ENCODE measurements at places on chromosomes 7 and 10.

DNA sequence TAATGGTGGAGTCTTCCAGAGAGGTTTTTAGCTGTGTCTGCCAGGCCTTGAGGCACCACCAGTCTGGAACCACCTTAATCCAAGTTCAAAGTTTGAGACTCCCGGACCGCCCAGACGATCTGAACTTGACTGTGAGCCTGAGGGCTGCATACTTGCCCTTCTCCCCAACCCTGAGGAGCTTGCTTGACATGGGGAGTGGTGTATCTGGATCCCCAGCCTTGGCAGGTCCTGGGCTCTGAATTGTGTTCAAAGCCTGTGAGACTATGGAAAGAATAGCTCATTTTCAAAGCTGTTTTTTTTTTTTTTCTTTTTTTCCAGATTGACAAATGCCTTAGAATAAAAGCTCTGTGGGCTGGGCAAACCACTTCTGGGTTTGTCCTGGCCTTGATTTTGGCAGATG is 22.3 kb upstream of the CAMK1D start:
- ATAC-seq, result no peak

- peak; percentile 94 for ATAC-seq
Observed at GRCh38 chr10:68666280-68666760, 54.7 kb upstream of the CCAR1 start.

DNA sequence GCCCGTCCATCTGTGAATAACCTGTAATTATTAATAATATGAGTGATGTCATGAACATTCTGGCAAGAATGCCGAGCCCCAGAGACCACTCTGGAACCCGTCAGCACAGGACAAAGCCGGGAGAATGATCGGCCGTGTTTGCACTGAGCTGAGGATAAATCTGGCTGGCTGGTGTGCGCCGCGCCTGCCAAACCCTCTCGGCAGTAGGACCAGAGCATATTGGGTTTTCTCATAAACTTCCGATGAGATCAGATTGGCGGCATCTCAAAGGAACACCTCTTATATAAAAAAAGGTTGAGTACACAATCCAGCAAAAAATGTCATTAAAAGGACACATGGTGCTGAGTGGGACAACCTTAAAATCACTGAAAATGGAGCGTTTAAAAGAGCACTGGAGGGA is 296.0 kb upstream of the MKI67 start:
- ATAC-seq, result no peak

- ATAC-seq, result no peak
Observed at GRCh38 chr10:21020545-21020944, 123.4 kb upstream of the NEBL start.

- ATAC-seq, result no peak
Observed at GRCh38 chr10:128161031-128161430, 34.8 kb upstream of the MKI67 start.

DNA sequence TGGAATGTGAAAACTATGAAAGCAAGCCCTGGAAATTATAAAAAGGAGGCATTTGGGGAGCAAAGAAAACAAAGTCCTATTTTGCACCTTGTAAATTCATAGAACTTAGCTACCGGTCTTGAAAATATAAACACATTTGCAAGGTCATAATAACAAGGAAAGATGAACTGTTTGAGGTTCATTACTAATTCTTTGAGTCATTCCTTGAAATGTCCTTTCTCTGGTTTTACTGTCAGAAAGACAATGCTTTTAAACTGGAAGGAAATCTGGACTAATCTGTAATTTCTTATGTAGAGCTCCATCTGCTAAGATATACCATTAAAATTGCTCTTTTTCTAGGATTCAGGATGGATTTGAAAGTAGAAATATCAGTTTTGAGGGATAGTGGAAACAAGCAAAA is 1.4 kb downstream of the ERLIN1 start:
- no peak for ATAC-seq

- ATAC-seq, result no peak
Observed at GRCh38 chr10:127318396-127318795, 122.0 kb upstream of the INSYN2A start.

DNA sequence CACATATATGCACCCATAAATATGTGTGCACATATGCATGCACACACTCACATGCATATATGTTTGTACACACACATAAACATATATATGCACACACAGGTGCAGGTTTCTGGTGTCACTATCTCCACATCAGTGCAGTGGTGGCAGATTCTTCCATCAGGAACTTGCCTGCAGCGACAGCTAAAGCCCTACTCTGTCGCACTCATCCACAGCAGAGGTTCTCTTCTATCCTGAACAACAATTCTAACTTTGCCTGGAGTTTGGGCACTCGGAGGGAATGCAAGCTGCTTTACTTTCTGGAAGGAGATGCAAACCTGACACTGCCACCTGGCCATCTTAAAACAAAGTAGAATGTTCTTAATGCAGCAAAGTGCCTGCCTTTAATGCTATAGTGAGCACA is 745.8 kb downstream of the GRID1 start:
- no peak for ATAC-seq

DNA sequence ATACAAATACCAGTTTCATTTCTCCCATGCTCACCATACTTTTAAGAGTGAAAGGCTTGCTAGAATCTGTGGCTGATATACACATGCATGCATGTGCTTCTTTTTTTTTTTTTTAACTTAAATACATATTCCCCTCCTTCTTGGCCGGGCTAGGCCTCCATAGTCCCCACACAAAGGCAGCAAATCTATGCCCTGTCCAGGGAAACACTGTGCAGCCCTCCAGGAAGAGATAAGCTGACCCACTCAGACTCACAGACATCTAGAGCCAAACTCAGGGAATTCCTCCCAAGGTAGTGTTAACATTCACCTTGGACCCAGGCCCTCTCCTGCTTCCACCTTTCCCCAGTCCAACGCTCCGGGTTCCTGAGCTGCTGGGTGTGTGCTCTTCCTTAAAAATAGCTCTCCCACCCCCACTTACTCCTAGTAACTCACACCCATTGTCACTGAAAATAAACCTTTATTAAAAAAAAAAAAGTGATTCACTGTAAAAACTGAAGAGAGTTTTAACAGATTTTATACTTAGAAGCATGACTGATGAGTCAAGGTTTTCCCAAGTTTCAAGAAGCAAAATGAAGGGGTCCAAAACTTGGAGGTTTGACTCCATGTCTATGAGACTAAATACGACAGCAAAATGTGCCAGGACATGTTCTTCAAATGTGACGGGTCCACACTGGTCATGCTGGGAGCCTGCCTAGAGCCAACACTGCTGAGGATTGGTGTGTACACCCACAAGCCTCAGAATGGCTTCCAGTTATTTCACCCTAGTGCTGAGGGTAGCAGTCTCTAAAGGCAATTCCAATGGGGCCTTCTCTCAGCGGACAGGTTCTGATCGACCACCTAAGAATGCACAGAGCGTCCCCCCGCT is 159.5 kb downstream of the GLI3 start:
- no peak for ATAC-seq

DNA sequence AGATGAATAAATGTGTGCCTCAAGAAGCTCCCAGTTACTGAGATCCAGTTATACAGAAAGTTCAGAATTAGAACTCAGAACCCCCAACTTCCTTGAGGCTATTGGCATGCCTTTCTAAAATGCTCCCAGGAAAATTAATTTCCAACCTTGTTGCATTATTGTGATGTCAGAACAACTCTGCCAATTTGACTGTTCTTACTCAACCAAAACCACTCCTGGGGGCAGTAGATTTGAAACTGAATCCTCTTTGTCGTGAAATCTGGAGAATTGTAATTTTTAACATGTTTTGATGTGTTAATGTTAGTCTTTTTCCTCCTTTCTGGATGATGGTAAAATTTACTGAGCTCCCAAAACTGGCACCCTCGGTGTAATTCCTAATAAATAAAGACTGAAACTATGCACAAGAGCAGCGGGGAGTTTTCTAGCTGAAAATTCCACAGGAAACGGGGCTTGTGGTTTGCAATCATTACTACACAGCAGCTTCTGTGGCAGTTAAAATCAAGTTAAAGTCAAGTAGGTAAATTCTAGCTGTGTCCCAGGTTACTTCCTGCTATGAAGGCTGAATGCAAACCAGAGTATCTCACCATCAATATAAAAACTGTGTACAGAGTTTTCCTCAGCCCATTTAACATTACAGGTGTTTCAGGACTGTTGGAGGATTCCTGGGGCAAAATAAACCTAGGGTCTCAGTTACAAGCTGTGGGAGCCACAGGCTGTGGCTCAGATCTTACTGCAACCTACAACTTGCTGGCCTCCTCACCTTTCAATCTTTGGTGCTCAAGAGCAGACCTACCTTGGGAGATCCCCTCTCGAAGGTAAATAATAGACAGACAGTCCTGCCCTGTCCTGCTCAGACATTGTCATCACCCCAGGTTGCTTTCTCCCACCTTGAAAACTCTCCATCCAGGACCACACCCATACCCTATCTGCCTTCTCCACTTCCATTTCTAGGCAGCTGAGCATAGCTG is 156.3 kb upstream of the KMT2E start:
- no peak for ATAC-seq

- ATAC-seq, result peak; percentile 89
Observed at GRCh38 chr10:13338390-13339110, 9.5 kb downstream of the SEPHS1 start.

DNA sequence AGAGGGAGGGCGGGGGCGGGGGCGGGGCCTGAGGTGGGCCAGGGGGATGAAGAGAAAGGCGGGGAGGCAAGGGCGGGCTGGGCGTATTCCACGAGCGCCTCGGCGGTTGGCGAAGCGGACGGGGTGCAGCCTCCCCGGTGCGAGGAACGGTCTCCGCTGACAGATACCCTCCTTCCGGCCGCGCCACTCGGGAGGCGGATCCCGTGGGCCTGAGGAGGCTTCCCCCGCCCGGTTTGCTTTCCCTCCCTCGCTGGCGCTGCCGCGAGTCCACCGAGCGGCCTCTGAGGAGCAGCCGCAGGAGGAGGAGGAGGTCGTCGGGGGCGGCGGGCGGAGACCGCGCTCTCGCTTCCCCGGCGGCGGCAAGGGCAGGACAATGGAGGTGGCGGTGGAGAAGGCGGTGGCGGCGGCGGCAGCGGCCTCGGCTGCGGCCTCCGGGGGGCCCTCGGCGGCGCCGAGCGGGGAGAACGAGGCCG is at the start of gene TRIM24:
TSS of gene TRIM24 (plus strand) at position 84 of the 473 bp plus-strand sequence. CDS start at position 374, 290 bp downstream.
- ATAC-seq, result peak; percentile 92

DNA sequence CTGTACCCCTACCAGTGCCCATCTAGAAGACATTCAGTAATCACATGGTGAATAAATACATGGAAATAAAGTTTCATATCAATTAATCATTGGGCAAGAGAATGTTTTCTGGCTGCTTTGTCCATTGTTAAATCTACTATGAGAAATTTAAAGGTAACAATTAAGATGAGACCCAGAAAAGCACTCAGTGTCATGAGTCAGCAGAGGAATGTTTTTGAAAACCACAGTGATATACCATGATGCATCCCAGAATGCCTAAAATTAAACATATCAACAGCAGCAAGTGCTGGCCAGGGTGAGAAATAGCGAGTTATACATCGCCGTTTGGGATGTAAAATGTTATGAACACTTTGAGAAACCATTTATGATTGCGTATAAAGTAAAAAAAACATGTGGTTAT is 825.3 kb upstream of the C7orf33 start:
- ATAC-seq, result peak; percentile 82

GRCh38 chr7:134722786-134723322 is 56.6 kb upstream of the CALD1 start:
- no peak for ATAC-seq

- no peak for ATAC-seq
Observed at GRCh38 chr7:27802999-27803398, 63.0 kb downstream of the TAX1BP1 start.

DNA sequence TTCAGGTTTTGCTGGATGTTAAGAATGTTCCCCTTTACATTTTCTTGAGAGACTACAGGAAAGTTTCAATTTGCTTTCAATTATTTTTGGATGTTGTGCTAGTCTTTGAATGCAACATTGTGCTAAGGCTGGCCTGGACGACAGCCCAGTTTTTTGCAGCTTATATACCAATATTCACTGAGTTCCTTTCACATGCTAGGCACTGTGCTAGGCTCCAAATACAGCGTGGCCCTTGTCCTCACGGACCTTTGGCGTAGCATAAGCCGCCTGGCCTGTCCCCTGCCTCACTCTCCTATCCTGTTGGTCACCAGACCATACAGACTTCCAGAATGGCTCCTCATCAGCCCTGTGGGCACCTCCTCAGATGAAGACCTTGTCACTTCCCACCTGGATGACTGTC is 19.5 kb upstream of the HSPA12A start:
- ATAC-seq, result no peak

DNA sequence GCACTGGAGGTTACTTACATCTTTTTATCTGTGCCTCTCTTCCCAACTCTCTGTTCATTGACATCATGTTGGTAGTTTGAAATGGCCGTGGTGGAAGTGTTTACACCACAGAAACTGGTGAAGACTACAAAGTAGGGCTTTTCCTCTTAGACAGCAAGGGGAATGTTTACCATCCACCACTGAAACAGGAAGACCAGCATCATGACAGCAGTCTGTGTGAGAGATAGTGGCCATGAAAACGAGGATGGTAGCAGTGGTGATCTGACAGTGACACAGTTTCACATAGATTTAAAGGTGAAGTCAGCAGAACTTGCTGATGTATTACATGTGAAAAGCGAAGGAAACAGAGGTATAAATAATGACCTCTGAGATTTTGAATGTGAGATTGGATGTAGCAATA is 115.7 kb downstream of the CCDC71L start:
- no peak for ATAC-seq

- ATAC-seq, result no peak
Observed at GRCh38 chr10:96967847-96968246, 135.7 kb downstream of the LCOR start.

GRCh38 chr10:16491933-16492332 is 29.7 kb downstream of the C1QL3 start:
- ATAC-seq, result no peak

DNA sequence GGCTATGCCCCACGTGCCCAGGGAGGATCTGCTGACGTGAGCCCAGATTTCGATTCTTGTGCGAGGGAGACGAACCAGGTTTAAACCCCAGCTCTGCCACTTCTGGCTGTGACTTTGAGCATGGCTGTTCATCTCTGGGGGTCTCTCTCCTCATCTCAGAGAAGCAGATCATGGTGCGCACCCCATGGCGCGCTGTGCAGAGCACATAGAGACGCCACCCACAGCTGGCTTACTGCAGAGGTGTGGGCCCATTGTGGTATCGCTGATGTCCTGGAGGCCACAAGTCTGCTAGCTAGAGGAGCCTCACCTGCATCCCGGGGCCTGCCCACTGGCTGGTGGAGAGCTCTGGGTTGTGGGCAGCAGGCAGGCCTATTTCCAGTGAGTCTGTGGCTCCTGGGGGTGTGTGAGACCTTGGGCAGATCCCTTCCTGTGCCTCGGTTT is 140.5 kb downstream of the LHPP start:
- no peak for ATAC-seq

GRCh38 chr10:94146746-94147145 is 153.0 kb downstream of the PLCE1 start:
- no peak for ATAC-seq

DNA sequence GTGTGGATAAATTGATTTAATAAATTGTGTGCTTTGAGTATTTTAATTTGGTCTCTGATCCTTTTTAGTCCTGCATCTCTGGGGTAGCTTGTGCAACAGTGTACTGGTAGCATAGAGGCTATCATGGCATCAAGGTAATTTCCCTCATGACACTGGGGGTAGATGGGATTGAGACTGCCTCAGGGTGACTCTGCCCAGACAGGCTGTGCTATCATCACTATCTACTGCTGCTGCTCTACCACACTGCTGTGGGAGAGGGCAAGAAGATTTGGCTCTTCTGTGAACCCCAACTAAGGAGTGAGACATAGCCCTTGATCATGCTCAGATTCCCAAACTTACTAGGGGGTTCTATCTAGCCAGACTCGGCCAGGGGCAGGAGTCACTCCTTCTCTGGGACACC is 43.6 kb upstream of the JAZF1 start:
- no peak for ATAC-seq
